Naive thymus-derived CD8-positive, alpha-beta T cell (primary cell): ENCODE measurements at places on chromosomes 11 and 22. TPM values are rescaled to one million over a fixed set of nuclear protein-coding genes. Genes with fewer than 3 reads are reported as not detected.

API5 gene
- 101 TPM for total RNA-seq

DNA sequence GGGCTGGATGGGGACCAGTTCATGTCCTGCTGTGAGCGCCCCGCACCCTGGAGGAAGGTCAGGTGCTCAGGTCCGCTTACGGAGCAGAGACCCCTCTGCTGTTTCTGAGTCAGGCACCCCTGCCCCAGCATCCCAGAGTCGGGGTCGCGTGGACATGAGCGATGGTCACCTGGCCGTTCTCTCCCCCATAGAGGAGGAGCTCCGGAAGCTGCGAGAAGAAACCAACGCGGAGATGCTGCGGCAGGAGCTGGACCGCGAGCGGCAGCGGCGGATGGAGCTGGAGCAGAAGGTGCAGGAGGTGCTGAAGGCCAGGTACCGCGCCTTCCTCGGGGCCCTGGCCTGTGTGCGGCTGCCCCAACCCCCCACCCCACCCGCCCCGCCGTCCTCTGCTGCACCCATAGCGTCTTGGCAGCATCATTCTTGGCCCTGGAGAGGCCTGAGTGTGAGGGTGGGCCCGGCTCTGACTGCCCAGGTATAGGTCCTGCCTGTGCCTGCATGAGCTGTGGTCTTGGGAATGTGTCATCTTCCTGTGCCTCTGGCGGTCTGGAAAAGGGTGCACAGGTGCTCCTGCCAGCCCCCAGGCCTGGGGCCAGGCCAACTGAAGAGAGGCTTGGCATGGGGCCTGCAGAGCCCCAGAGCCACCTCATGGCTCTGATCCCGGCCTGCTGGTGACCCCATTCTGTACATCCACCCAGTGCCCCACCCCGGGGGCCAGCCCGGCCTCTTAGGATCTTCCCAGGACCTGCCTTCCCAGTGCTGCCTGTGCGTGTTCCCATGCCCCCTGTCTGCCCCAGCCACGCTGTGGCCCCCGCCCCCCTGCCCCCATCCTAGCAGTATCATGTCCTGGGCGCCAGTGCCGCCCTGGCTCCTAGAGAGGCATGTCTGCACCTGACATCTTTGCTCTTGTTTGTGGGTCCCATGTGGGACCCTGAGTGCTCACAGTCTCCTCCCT, 38.1 kb downstream of the GRAMD4 start:
- DNase-seq: no peak
- H3K27me3 ChIP-seq: no peaks in the 10 kb centered on the region
- peaks cover 6% of the 10 kb centered on the region for H3K4me1 ChIP-seq
- H3K4me3 ChIP-seq: no peak overlapping the region
- no peaks in the 10 kb centered on the region for H3K36me3 ChIP-seq

SLC17A6 gene
- total RNA-seq: not detected

DNA sequence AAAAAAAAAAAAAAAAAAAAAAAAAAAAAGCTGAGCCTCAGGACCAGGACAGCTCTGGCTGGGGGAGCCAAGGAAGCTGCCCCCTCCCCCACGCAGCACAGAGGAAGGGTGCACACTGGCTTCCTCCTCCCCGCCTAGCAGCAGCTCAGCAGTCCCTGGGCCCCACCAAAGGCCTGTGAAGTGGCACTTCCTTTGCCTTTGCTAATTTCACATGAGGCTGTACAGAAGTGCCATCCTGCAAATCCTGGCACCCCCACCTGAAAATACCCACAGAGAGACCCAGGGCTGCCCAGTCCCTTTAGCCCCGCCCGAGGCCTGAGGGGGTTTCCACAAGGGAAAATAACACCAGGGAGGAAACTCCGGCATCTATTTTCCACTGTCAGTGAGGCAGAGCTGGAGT, 3.9 kb downstream of the RHOG start:
- peaks cover 81% of the 10 kb centered on the region for H3K4me1 ChIP-seq
- peaks cover 31% of the 10 kb centered on the region for H3K36me3 ChIP-seq
- peak overlapping the region; percentile 98 for H3K27ac ChIP-seq
- peak overlapping the region; percentile 98 for H3K4me3 ChIP-seq

CEND1 gene
- total RNA-seq: not detected
